Endodermal cell (in vitro differentiated cells): ENCODE measurements at places on chromosomes 7 and 10.

DNA sequence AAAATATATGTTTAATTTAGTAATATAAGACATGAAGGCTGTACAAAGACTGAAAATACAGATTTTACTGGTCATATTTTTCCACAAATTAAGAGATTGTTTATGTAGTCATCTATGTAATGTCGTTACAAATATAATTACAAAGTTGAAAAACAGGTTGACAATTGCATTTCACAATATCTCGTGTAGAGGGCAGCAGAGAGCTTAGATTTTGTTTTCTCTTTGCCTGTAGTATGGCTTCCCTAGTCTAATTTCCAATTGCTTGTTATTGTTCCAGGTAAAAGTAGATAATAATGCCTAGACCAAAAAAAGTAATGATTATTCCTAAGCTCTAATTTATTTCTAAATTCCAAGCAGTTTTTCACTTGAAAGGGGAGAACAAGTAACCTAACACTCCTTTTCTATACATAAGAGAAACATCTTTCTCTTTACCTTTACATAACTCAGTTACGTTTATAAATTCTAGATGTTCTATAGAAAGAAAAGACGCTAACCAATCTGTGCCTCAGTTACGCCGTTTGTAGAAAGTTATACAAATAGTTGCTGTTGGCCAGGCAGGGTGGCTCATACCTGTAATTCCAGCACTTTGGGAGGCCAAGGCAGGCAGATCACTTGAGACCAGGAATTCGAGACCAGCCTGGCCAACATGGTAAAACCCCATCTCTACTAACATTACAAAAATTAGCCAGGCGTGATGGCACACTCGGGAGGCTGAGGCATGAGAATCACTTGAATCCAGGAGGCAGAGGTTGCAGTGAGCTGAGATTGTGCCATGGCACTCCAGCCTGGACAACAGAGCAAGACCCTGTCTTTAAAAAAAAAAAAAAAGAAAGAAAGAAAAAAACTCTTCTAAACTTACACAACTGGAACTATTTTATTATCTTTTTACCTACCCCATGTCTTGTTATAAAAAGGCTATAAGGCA, 30.0 kb downstream of the NET1 start:
- DNase-seq, result no peak

GRCh38 chr7:106552645-106553445, 108.1 kb downstream of the CCDC71L start:
- DNase-seq, result no peak

GRCh38 chr7:133829336-133829897, 297.7 kb upstream of the LRGUK start:
- no peak for DNase-seq

GRCh38 chr10:33122014-33122809, 164.2 kb upstream of the ITGB1 start:
- no peak for DNase-seq

DNA sequence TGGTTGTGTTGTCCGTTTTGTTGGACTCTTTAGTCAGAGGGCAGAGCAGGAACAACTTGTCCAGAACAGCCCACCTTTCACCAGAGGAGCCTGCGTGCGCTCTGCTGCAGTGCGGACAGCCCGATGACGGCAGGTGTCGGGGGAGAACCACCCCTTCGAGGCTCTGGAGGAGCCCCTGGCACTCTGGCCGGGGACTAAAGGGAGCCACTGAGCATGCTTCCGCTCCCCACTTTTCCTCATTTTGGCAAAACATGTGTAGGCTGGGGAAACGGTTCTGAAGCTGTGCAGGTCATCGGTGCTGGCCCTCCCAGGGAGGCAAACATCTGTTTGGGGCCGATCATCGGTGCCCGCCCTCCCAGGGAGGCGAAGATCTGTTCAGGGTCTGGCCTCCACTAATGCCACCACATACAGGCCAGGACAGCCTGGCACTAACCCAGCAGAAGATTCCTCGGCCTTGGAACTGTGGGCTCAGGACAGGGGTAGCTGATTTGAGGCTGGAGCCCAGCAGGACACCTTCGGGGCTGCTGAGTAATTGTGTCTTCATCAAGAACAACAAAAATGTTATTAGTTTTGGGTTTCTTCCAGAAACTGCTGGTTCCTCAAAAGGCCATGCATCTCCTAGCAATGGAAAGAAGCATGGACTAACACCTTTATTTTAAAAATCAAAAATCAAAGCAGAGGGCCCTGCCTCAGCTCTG, 124.4 kb upstream of the TCERG1L start:
- no peak for DNase-seq

GRCh38 chr7:2357571-2357970, 2.9 kb downstream of the EIF3B start:
- DNase-seq, result no peak

DNA sequence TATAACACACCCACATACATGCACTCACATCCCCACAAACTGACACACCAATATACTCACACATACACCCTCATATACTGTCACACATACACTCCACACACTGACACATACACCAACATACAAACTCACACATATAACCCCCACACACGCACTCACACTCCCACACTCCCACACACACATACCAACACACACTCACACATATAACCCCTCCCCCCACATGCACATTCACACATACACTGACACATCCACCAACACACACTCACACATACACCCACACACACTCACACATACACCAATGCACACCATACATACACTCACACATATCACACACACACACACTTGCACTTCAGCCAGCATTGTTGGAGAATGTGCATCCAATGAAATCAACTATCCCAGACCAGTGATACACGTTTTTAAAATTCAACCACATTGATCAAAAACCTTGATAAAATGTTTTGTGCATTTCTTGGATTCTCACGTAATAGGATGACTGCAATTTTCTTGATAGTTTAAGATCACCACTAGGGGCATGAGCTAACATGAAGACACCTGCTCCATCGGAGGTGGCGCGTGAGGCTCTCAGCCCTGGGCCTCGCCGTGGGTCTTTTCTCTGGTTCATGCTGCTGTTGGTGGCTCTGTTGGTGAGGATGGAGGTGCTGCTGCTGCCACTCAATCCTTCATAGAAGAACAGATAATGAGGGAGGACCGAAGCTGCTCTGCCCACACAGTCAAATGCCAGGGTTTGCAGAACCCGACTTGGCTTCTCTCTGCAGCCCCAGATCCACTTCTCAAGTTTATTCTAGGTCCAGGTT, 32.1 kb upstream of the CHST15 start:
- peak; percentile 77 for DNase-seq

- no peak for DNase-seq
These were observed 161.7 kb downstream of the USP6NL start for GRCh38 chr10:11449761-11450160.

- DNase-seq, result peak; percentile 87
These were observed 660 bp downstream of the ANKRD16 start for GRCh38 chr10:5888843-5889623.

DNA sequence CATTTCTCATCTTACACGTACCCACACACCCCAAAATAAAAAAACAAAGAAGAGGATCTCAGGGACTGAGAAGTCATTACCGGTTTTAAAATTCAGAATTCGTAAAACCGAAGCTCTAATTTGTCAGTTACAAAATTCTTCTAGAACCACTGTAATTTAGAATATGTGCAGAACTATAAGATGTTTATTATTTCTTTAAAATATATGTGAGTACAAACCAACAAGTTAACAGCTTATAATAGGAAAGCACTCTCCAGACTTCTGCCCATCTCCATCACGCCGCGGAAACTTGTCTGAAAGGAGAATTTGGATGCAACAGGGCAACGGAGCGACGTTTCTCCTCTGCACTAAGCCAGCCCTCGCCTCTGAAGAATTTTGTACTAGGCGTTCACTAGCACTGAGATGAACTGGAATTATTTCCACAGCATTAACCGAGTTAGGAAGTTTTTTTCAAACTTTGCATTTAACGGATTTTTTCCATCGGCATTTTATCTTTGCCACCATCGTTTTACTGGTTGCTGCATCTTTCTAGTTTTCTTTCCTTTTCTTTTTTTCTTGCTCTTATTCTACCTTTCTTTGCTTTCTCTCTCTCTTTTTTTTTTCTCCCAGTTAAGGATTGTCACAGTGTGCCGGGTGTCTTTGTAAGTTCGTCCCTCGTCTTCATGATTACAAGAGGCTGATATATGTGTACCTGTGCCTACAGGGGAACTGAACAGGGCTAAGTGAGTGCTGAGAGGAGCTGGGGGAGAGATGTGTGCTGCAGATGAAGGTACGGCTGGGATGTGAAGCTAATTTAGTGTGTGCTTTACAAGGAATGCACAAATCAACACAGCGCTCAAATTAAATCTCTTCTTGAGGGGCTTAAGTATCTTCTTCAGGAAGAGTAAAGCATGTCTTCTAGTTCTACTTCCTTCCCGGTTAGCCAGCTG, 295.9 kb upstream of the NFE2L3 start:
- DNase-seq, result no peak

GRCh38 chr7:63030061-63030460, 968.6 kb upstream of the ZNF722 start:
- no peak for DNase-seq

GRCh38 chr10:78335691-78336401, 302.2 kb downstream of the RPS24 start:
- peak; percentile 22 for DNase-seq

DNA sequence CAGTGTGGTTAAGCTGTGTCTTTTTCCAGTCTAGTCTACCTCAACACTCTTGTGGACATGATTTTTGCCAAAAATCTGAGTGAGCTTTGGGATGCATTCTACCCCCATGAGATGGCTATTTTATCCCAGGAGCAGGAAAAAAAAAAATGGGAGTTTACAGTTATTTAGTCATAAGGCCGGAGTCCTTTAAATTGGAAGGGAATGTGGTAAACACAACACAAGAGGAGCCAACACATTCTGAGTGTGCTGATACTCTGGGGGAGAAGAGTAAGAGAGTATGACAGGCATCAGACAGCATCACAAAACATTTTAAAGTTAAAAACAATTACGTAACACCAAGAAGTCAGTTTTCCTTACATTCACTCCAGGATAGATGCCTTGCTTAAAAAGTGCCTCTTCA, 46.1 kb downstream of the C1GALT1 start:
- no peak for DNase-seq

DNA sequence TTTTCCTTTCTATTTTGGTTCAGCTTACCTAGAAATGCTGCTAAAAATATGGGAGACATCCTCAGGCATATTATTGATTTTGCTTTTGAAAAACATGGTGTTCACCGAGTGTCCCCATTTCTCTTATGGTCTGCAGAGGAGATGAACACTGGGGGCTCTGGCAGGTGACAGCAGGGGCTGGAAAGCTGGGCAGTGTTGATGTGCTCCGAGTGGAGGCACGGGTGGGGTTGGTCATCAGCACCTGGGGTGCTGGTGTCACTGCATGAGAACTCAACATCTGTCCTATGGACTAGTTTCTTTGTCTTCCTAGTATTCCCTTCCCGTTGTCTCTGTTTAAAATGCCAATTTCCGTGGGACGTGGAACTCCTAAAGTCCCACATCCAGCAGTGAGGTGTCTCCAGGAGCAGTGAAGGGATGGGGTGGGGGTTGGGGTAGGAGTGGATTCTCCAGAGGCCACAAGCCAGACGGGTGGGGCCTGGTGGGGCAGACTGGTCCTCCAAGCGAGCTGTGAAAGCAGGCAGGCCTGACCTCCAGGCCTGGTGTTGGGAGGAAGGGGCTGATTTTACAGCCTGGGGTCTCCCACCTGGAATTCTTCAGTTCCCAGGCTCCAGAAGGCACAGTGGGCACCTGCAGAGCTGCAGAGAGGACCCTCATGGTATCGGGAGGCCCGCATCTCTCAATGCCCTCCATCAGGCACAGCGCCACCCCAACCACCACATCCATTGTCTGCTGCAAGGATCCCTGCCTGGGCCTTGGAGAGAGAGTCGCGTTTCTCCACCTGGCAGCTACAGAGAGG, 24.4 kb downstream of the ZNF775 start:
- DNase-seq, result no peak

- DNase-seq, result no peak
These were observed 1.9 kb upstream of the BHLHA15 start for GRCh38 chr7:98209166-98209920.

GRCh38 chr10:114393886-114394285, 10.4 kb downstream of the AFAP1L2 start:
- DNase-seq, result no peak

DNA sequence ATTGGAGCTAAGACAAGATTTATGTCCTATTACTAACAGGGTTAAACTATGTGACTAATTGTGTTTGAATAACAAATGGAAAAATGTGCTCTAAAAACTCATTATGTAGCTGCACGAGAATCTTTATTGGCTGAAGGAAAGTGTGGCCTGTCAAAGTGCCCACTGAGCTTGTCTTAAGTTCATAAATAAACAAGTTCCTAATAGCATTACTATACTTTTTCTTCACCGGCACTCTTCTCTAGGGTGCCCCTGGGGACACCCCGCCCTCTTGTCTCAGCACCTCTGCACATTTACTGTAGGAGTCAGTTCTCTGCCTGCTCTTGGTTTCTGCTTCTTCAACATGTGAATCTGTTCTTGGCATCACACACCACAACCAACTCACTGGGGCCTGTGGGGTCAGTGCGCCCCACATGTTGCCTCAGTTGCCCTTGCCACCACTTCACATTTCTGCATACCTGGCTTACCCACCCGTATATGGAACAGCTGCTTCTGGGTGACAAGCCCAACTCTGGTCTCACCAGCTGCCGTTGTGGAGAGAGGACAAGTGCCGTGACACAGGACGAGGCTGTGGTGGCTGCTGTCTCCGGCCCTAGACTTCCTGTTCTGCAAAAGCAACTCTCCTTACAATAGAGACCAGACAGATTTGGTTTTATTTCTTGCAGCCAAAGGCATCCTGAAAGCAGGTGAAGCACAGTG, 96.3 kb upstream of the DDC start:
- DNase-seq, result peak; percentile 25

- no peak for DNase-seq
These were observed 4.8 kb downstream of the BAMBI start for GRCh38 chr10:28681928-28682750.

DNA sequence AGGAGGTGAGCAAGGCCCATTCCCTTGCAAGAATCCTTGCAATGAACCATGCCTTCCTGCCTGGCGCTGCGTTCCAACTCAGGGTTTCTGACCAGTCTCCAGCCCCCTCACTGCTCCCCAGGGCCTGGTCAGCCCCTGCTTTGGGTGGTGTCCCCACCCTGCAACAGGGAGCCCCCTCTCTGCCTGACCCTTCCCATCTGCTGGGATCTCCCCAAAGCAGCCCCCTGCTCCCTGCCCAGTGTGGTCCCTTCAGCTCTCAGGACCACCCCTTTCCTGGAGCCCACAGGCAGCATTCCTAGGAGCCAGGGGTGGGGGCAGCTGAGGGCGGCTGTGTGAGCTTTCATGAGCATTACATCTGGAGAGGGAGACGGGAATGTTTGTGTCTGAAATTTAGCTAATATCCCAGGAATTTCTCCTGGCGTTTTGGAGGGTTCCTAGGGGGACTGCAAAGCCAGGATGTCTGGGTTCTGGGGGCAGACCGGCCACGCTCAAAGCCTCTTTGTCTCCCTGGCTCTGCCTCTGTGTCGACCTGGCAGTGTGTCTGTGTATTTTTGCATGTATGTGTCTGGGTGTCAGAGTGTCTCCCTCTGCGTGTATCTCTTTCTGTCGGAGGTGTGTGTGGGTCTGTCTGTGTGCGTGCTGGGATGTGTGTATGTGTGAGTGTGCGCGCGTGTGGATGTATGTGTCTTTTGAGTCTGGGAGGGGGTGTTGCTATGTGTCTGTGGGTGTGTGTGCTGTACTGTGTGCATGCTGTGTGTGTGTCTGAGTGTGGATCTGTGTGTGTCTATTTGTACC, 300.5 kb upstream of the ZMIZ1 start:
- DNase-seq, result peak; percentile 58
